Stimulated activated CD8-positive, alpha-beta memory T cell treated with anti-CD3 and anti-CD28 coated beads, Interleukin-4, amount 100 ng/mL, for 1 hour (primary cell): ENCODE measurements at places on chromosomes 7 and 10.
A peak's percentile ranks its signal among the peaks of the same experiment; 100 is the strongest.

GRCh38 chr7:157555944-157556641, 219.3 kb downstream of the DNAJB6 start:
- no peak for DNase-seq

- DNase-seq: no peak
Measured at GRCh38 chr10:24152270-24152669, 56.7 kb upstream of the KIAA1217 start.

- peak; percentile 28 for DNase-seq
Measured at GRCh38 chr7:50660040-50660829, 95.0 kb upstream of the DDC start.

GRCh38 chr7:42010751-42011150, 226.3 kb downstream of the GLI3 start:
- DNase-seq: no peak

- no peak for DNase-seq
Measured at GRCh38 chr7:79782906-79783305, 329.4 kb upstream of the MAGI2 start.

DNA sequence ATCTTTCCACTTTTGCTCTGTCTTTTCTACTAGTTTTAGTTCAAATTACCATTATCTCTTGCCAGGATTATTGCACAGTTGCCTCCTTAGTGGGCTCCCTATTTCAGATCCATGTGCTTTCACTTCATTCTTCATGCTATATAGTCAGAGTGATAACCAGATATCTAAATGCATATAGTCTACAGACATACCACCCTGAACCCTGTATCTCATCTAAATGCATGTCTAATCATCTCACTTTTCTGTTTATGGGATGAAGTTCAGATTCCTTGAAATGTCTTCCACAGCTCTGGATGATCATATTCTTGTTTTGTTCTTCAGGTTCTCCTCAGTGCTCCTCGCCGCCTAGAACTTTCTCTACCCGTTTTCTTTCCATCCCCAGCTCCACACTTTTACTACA, 13.8 kb downstream of the RSBN1L start:
- no peak for DNase-seq

DNA sequence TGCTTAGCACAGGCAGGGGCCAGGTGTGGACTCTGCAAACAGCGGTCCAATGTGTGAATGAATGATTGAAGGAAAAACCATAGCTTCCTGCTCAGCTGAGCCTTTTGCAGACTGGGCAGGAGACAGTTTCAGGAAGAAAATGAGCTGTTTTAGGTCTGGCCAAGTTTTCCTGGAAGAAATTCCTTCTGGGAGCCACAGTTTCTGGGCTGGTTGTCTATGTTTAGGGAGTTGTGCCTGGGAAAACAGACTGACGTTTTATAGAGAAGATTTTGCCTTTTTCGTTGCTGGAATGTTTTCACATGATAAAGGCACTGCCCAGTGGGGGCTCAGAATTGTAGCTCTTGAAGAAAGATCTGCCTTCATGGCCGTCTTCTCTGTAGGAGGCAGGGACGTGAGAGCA, 255.1 kb downstream of the CCSER2 start:
- no peak for DNase-seq

GRCh38 chr10:30683496-30683895, 53.9 kb upstream of the LYZL2 start:
- no peak for DNase-seq

DNA sequence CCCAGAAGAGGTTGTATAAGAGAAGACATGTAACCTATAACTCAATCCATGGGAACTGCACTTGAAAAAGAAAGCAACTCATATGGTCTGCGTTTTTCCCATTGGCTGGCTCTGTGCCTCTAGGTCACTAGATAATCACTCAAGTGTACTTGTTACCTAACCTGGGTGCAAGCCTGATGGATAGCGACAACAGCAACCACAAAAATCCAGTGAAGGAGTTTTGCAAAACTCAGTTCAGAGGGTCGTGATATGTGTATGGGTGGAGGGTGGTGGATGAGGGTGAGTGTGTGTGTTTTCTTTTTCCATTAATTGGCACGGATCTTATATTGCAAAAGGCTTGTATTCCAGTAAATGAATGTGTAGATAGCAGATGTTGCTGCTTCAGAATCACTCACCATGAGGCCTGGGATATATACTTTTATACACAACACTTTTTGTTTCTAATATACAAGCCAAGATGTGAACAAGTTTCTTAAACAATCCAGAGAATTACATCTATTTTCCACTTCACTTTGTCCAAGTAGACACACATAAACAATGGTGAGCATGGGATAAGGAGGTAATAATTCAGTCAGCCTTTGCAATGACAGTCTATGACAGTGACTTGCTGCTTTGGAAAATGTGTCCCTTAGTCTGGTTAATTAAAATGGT, 286.9 kb upstream of the DKK1 start:
- no peak for DNase-seq

GRCh38 chr10:44731283-44731682, 179.9 kb upstream of the TMEM72 start:
- no peak for DNase-seq

- DNase-seq: no peak
Measured at GRCh38 chr7:51005074-51005473, 222.4 kb upstream of the GRB10 start.
